Right hindlimb (tissue), 1 donor: ENCODE measurements at places on chromosomes 5 and 9.

- no peak for DNase-seq
Observed at GRCh38 chr5:10632110-10632761, 68.4 kb downstream of the ANKRD33B start.

GRCh38 chr9:82091100-82091499 lies 102.5 kb downstream of the SPATA31D1 start:
- no peak for DNase-seq

DNA sequence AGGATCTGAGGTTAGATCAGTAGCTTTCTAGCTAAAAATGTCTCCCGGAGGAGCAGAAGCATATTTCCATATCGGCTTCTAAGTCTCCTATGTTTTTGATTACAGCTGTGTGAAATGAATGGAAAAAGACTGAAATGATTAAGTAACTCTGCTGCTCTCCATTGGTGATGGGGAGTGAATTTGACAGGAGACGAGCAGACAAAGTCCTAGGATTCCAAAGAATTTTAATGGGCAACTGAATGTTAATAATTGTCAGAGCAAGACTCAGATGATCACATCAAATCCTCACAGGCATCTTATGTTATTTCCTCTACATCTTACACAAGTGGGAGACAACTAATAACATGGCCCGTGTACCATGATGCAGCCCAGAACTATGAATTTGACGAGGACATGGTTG lies 66.8 kb downstream of the LIX1 start:
- no peak for DNase-seq

DNA sequence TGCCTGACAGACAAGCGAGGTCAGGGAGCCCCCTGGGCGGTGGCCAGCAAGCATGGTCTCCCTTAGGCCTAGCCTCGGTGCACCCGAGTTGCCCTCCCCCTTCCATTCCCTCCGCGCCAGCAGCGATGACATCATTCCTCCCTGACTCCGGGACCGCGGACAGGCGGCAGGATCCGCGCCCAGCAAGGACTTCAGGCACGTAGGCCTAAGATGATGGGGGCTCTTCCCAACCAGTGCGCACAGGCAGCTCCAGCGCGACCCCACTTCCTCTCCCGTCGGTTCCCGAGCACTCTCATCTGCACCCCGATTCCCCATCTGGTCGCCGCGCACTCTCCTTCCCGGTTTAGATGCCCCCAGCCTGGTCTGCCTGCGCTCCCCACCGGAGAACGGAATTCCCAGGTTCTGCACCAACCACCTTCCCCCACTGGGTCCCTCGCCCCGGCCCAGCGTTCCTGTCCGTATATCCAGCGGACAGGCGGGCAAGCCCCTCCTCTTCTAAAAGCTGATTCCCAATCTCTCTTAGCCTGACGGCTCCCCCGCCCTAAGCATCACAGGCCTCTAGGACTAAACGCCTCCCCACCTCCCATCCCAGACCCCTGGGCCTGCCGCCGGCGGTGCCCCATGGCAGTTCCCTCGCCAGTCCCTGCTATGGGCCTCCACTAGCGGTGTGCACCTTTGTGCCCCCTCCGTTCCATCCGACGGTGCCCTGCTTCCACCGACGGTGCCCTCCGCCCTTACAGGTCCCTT lies 931 bp downstream of the FAM219A start:
- DNase-seq = peak; percentile 64

DNA sequence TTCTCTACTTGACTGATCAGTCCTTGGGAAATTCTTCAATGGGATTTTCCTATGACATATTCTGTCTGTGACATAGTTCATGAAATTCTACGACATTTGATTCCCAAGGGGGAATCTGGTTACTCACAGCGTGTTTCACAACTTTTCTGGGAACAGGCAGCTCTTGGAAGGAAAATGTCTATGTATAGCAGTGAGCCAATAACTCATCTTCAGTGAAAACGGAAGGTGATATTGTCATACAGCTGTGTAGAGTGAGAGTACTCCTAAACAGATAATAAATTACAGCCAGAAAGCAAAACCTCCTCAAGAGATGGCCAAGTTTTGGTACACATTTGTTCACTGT lies 91.4 kb downstream of the C9orf152 start:
- DNase-seq = peak; percentile 39

GRCh38 chr9:8738945-8739344 lies 939.4 kb upstream of the DMAC1 start:
- no peak for DNase-seq

DNA sequence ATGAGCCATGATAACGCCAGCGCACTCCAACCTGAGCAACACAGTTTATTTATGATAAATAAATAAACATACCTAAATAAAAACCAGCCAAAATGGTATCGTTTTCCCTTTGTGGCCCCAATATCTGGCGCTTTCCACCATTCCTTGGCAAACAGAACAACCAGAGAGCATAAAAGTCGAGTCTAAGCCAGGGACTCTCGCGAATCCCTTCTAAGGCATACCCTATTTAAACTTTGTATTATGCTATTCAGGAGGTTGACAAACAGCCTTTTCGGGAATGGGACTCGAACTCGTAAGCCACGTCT lies 386 bp upstream of the MATR3 start:
- no peak for DNase-seq

GRCh38 chr5:14996997-14997396 lies 125.4 kb upstream of the ANKH start:
- DNase-seq = no peak

GRCh38 chr9:21607576-21607975 lies 125.5 kb upstream of the IFNE start:
- no peak for DNase-seq

GRCh38 chr9:107779731-107780130 lies 290.2 kb upstream of the KLF4 start:
- no peak for DNase-seq

- DNase-seq = no peak
Observed at GRCh38 chr5:149782018-149782894, 52.1 kb downstream of the PPARGC1B start.

- DNase-seq = peak; percentile 60
Observed at GRCh38 chr9:136566901-136567300, 21.1 kb upstream of the NOTCH1 start.

DNA sequence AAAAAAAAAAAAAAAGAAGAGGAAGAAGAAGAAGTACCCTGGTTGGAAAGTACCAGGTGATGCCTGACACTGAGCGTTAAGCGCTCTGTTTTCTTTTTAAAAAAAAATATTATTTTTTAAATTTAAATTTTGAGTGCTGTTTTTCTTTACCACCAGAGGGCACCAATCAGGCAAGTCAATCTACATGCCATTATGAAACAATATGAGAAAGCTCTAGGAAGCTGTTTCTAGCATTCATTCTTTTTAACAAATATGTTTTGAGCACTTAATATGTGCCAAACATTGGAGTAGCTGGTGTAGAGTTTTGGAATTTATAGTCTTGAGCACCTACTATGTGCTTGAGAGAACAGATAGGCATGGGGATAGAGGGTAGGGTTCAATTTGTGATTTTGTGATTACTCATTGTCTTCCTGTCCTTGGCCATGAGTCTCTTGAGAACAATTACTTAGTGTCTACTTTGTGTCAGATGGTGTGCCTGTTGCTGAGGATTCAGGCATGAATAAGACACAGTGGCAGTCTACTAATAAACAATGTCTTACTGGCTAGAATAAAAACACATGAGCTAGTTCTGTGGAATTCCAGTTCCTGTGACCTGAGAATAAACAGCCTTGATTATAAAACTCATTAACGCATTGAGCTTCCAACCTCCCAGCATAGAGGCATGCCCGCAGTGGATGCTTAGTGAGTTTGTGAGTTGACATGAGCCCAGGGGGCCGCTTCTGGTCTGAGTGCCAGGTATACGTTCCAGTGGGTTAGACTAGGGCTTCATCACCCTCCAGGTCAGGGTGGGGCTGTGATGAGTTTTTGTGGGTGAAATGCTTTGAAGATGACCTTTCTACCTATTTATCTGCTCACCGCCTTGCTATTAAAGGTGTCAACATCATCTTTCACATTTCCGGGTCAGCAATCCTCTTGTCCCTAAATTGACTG lies 3.0 kb upstream of the UBE2R2 start:
- no peak for DNase-seq

DNA sequence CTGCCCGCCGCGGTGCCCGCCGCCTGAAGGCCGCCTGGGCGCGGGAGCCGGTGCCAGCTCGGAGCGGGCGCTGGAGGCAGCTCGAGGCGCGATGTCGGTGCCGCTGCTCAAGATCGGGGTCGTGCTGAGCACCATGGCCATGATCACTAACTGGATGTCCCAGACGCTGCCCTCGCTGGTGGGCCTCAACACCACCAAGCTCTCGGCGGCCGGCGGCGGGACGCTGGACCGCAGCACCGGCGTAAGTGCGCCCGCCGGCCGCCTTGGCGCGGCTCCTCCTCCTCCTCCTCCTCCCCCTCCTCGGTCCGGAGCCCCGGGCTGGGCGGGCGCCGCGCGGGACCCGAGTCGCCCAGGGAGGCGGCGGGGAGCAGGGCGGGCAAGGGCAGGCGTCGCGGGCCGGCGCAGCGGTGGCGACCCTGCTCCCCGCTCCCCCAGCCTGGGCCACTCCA lies 455 bp downstream of the OLFM1 start:
- no peak for DNase-seq

DNA sequence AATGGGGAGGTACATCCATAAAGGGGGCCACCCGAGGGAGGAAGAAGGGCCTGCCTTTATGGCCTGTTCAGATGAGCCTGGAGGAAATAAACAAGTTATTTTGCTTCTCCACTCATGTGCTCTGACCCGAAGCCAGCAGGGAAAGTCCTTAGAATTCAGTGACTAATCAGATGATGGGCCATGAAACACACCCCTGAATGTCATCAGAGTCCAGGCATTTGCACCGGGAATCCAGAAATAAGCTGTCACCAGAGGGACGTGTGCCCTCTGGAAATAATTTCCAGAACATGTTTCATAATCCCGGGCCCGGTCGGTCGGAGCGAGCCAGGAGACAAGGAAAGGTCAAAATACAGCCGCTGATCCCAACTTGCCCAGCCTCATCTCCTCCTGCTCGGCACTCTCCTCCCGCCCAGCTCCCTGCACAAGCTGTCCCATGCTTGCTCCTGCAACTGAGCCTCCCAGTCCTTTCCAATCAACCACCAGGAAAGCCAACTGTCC lies 73.6 kb upstream of the ZNF622 start:
- peak; percentile 57 for DNase-seq

GRCh38 chr9:90124961-90125360 lies 517.7 kb downstream of the DIRAS2 start:
- DNase-seq = peak; percentile 75

DNA sequence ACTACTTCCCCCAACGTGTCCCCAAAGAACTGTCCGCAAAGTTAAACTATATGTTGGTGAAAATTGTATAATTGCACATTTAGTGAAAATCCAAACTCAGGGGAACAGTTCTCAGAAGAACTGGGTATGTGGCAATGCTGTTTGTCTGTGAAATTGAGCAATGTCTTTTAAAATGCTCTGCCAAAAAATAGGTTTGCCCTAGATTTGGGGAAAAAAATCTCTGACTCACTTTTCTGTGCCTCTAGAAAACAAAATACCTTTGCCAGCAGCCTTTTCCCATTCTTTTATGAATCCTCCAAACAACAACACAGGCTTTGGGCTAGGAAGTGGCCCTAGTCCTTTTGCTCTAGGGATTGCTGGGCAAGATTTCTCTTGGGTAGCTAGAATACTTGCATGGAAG lies 37.4 kb upstream of the ZNF608 start:
- DNase-seq = no peak

- DNase-seq = no peak
Observed at GRCh38 chr9:98406469-98406868, 151.0 kb upstream of the TBC1D2 start.

DNA sequence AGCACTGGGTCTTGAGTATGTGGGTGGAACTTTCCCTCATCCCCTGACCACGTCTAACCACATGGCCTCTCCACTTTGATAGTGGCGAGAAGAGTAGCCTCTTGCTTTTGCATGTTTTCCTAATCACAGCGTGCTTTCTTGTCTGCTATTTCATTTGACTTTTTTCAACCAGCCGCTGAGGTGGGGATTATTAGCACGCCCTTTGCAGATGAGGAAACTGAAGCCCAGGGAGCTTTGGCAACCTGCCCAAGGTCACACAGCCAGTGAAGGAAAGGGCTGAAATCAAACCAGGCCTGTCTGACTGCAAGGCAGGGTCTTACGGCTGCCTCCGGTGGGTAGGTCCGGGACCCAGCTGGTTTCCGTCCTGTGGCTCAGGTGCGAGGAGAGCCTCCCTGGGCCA lies 106.5 kb upstream of the MSX2 start:
- no peak for DNase-seq

- DNase-seq = no peak
Observed at GRCh38 chr5:94422812-94423211, 195.6 kb downstream of the KIAA0825 start.
